Small intestine (tissue), 16 donors: ENCODE measurements at places on chromosomes 1 and 21. TPM values are rescaled to one million over a fixed set of nuclear protein-coding genes. Genes with fewer than 3 reads are reported as not detected.

GRCh38 chr1:201096041-201096461 lies 16.2 kb downstream of the CACNA1S start:
- DNase-seq = no peak

- no peak for DNase-seq
Observed at GRCh38 chr21:43757601-43758000, 18.5 kb downstream of the CSTB start.

- peak; percentile 32 for DNase-seq
Observed at GRCh38 chr1:109498161-109498801, 4.4 kb downstream of the CYB561D1 start.

DNA sequence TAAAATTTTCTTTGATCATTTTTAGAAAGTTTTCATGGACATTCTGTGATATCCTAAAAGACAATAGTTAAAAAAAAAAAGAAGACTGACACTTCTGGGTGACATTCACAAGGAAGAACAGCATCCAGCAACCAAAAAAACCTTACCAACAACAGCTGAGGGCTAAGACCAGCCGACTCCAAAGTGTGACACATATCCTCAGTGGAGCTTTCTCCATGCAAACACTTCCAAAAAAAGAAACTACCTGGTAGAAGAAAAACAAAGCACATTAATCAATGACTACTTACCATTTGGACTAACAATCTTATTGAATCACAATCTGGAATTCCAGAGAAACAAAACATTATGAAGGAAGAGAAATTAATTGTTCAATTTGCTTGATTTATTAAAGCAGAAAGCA lies 88.2 kb downstream of the IARS2 start:
- DNase-seq = no peak

DNA sequence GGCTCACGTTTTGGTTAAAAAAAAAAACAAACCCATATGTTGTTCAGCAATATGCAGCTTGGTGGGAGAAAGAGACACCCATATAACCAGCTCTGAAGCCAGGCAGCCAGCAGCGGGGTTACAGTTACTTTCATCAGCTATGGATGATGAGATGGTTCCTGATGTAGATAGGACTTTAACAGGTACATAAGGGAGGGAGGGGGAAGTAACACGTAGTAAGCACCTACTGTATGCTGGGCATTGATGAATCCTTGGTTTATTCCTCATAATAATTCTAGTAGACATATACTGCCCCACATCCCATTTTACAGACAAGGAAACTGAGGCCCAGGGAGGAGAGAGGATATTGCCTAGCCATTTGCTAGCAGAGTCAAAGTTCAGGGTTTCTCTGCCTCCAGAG lies 2.0 kb downstream of the SLC1A7 start:
- no peak for DNase-seq

- DNase-seq = no peak
Observed at GRCh38 chr1:110498270-110498669, 20.7 kb downstream of the KCNA10 start.

GRCh38 chr1:64539289-64539688 lies 69.4 kb downstream of the CACHD1 start:
- DNase-seq = no peak

The SLAMF6 gene
- polyA plus RNA-seq = 0.22 TPM

- DNase-seq = no peak
Observed at GRCh38 chr1:182119631-182120030, 58.1 kb upstream of the ZNF648 start.

DNA sequence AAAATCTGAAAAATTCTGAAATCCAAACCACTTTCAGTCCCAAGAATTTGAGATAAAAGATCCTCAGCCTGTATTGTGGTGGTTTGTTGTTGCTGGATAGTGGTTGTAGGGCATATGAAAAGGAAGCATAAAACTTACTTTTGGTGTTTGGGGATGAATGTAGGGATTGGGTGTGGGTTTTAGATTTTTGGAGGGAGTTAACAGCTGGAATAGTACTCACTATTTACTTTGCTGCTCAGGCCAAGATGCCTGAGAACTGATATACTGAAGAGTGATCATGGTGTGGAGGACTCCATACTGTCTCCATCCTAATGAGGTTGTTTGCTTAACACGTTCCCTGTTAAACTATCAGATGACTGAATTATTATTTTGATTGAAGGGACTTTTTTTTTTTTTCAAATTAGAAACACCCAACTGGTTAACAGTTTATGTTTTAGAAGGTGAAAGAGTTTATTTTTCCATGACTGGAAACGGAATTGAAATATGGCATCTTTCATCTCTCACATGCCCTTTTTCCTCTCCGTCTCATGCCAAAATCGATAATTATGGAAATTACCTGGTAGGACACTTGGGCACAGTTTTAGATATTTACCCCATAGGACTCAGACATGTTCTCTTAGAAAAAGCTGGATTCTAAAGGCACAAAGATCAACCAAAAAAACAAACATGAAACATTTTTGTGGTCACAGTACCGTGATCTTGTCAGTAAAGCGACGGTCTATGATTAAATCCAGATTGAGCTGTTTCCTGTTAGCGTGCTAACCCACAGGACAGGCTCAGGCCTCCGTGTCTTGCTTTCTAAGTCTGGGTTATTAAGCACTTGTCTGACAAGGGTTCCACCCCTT lies 37.3 kb downstream of the RGL1 start:
- DNase-seq = peak; percentile 10

DNA sequence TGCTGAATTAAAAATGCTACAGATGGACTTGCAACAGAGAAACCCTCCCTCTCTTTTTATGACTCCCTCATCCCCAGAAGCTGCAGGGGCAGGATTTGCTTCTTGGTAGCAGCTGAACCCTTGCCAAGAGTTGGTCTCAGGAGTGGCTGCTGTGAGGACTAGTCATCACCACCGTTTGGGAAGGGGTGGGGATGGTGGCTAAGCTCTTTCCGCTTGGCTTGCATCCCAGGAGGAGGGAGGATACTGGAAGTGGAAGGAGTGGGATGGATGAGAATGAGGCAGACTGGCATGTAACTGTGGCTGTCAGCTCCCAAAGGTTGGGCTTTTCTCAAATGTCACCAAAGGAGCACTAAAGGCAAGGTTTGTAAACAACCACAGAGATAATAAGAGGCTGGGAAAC lies 50.8 kb upstream of the COL24A1 start:
- DNase-seq = no peak

DNA sequence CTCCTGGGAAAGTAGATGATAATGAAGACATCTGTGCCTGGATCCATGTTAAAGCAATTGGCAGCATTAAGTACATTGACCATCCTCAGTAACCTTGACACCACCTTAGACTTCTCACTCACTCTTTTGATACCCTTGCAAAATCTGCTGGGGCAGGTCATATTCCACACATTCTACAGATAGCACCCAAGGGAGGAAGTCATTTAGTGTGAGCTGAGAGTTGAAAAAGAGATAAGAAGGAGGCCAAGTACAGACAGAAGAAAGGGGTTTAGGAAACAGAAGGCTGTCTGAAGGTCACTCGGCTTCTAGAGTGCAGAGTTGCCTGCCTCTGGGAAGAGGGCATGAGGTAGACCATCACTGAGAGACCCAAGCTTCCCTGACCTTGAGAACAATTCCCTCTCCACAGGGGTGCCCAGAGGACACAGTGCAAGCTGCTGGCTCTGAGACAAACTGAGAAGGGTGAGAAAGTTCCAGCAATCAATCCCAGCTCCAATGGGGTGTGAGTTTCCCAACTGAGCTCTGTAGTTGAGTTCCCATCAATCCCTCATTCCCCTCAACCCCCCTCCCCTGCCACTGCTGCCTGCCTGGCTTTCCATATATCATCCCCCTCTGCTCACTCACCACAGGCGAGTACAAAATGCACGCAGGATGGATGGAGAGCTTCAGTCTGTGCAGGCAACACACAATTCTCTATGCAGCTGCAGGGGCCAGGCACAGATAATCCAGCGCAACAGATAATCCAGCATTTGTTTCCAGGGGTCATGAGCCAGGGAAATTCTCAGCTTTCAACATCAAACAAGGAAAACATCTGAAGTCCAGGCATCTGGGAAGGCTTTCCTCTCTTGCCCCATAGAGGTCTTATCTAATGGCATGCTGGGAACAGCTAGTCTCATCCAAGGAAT lies 7.4 kb upstream of the MOB3C start:
- DNase-seq = peak; percentile 36
